ENCODE measurements at places on chromosomes 11 and 22. TPM values are rescaled to one million over a fixed set of nuclear protein-coding genes. Genes with fewer than 3 reads are reported as not detected.

ARHGAP32 gene
- 14.7 TPM for polyA plus RNA-seq

MYEOV gene
- 4.7 TPM for polyA plus RNA-seq

KIRREL3 gene
- polyA plus RNA-seq, result 1.5 TPM

TENM4 gene
- 19.1 TPM for polyA plus RNA-seq

SF3A1 gene
- polyA plus RNA-seq, result 161 TPM

TIGD3 gene
- polyA plus RNA-seq, result 0.89 TPM

MISFA gene
- 14.4 TPM for polyA plus RNA-seq

ABTB2 gene
- polyA plus RNA-seq, result 12.9 TPM

CHID1 gene
- 111 TPM for polyA plus RNA-seq

GRCh38 chr11:2774173-2775082, 74.6 kb upstream of the KCNQ1OT1 start:
- no peak for DNase-seq

DNA sequence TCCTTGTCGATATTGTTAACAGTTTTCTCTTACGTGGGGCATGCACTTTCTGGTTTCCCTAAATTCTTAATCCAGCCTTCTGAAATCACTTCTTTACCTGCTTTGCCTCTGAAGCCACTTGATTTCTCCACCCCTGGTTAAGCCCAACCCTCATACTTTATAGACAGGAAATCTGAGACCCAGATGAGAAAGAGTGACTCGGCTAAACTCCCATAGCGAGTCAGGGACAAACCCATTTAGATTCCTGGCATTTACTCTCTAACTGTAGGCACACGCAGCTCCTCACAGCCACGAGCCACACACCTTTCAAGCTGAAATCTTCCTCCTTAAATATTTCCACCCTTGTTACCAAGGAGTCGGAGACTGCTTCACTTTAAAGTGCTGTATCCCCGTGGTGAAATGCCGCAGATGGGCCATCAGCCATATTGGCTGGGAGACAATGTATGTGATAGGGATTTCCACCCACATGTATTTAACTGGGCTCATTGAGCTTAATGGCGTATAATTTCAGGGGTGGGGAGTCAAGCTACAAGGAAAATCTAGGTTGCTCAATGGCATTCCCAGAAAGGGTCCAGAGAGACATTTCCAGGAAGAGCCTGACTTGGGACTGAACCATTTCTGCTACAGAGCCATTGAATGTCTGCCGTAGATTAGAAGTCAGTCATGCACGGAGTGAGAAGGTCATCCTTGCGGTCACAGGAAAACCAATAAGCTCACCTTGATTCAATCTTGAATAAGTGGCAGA, 49.9 kb upstream of the GRK3 start:
- no peak for DNase-seq

GRCh38 chr11:124301548-124301947, 12.2 kb downstream of the OR8D1 start:
- no peak for DNase-seq

DNA sequence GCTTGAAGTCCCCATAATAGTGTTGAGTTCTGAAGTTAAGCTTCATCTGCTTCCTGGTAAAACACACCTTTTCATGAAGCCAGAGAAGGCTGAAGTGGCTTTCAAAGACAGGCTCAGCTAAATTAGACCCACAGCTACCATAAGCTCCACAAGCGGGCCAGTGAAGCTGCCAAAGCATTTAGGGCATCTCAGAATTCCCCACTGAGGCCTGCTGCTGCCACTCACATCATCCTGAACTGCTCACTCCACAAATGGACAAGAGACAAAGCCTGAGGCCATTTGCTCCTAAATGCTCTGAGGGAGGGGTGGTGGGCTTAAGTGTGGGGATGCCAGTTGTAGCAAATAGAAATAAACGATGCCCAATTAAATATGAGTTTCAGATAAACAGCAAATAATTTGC, 14.6 kb downstream of the CCDC83 start:
- no peak for DNase-seq

- DNase-seq, result no peak
These were observed 1.3 kb upstream of the DKK3 start for GRCh38 chr11:12009617-12010321.

- no peak for DNase-seq
These were observed 18.6 kb downstream of the GLYATL1 start for GRCh38 chr11:58957922-58958321.

- no peak for DNase-seq
These were observed 7.5 kb downstream of the ALG8 start for GRCh38 chr11:78131956-78132355.

- DNase-seq, result peak; percentile 32
These were observed 131.7 kb downstream of the TBC1D22A start for GRCh38 chr22:46894081-46894671.

GRCh38 chr11:113928311-113928710, 23.7 kb downstream of the HTR3B start:
- DNase-seq, result no peak

DNA sequence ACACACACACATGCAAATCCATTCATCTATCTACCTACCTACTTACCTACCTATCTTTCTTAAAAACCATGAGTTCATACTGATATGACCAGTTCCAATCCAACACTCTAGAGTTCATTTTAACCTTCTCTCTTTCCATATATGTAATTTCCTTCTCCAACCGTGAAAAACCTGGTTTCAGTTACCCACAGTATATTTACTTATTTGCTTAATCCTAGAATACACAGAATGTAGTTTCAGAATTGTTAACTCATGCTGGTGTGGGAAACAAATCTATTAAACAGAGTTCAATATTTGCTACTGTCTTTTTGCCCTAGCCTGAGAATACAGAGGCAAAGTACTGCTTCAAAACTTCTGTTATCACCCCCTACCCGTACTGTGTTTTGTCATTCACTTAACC, 101.3 kb downstream of the RRM1 start:
- no peak for DNase-seq

GRCh38 chr11:45355706-45356041, 69.5 kb upstream of the SYT13 start:
- no peak for DNase-seq

DNA sequence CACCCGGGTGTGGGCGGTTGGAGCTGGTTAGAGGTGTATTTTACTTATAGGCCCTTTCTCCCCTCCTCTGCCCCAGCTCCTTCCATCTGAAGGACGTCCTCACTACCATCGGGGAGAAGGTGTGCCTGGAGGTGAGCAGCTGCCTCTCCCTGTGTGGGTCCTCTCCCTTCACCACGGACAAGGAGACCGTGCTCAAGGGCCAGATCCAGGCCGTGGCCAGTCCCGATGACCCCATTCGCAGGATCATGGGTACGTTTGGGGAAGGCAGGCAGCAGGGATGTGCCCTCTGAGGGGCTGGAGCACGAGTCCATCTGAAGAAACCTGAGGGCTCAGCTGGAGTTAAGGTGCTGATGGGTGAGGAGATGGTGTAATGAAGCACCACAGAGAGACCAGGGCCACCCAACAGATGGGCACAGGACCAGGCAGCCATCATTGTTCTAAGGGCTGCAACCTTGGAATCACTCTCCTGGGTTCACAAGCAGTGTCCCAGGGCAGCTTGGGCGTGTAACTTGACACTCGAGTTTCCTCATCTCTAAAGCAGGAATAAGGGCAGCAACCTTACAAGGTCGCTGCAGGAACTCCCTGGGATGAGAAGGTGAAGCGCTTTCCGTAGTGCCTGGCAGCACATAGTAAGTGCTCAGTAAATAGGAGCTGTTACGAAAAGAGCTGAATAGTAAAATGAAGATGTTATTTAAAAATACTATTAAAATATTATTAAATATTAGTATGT, 29.4 kb downstream of the TCP11L1 start:
- no peak for DNase-seq

DNA sequence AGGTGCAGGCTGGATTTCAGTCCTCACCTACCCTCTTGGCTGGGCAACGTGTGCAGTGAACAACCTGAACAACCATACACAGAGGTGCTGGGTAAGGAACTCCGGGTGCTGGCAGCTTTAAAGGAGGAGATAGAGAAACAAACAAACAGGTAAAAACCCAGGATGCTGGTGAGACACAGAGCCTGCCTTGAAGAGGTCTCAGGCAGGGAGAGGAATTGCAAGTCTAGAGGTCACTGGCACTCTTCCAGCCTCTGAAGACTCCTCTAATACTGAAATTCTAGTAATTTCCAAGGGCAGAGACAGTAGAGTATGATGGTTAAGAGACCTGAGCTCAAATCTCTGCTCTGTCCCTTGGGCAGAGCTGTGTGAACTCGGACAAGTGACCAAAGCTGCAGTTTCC, 192.5 kb downstream of the CEP164 start:
- DNase-seq, result no peak

GRCh38 chr11:64969209-64969608, 2.7 kb downstream of the MAJIN start:
- DNase-seq, result no peak

DNA sequence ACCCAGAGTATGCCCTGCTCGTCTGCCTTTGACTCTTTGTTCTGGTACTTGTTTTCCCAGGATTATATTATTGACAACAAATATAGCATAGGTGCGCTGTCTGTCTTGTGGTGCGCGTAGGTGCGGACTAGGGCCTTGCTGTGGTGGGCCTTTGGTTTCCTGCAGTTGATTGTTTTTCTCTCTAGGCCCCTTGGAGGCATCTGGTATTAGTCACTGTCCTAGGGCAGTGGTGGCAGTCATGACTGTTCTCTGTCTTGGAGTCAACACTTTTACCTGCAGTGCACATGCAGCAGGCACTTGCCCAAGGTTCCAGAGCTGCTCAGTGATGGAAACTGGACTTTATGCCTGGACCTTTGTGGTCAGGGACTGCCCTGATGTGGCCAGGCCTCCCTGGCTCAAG, 18.6 kb downstream of the PPP6R2 start:
- DNase-seq, result no peak

DNA sequence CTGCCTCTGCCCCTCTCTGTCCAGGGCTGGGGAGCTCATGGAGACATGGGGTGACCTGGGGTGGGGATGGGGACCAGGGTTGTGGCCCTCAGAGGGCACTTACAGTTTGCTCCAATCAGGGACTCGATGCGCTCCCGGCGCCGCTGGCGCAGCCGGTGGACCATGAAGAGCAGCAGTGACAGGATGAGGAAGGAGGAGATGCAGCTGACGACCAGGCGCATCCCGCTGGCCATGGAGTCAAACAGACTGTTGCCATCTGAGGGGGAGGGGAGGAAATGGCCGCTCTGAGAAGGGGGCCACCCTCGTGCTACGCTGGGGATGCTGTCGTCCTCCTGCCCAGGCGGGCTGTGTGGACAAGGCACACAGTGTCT, 80.5 kb downstream of the DGCR2 start:
- DNase-seq, result no peak

DNA sequence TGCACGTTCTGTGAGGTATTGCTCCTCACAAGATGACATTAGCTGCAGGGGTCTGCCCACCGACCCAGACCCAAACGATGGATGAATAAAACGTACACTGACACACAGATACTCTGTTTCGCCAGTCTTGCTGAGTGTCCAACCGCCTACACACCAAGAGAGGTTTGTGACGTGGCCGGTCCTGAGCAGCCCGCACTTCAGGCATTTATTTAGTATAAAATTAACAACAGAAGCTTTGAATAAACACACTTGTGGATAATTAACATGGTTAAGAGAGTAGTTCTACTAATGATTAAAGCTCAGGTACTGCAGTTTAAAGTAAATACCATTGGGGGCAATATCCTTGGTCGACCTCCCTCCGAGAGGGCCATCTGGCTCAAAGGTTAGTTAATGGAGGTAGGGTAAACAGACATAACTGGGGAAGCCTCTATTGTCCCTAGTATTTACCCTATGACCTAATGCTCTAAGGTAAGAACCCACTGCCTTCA, 75.7 kb downstream of the CCDC83 start:
- DNase-seq, result no peak

GRCh38 chr11:18374956-18375355, 19.4 kb upstream of the LDHA start:
- DNase-seq, result no peak

GRCh38 chr11:26985943-26986342, 8.0 kb upstream of the FIBIN start:
- DNase-seq, result no peak

DNA sequence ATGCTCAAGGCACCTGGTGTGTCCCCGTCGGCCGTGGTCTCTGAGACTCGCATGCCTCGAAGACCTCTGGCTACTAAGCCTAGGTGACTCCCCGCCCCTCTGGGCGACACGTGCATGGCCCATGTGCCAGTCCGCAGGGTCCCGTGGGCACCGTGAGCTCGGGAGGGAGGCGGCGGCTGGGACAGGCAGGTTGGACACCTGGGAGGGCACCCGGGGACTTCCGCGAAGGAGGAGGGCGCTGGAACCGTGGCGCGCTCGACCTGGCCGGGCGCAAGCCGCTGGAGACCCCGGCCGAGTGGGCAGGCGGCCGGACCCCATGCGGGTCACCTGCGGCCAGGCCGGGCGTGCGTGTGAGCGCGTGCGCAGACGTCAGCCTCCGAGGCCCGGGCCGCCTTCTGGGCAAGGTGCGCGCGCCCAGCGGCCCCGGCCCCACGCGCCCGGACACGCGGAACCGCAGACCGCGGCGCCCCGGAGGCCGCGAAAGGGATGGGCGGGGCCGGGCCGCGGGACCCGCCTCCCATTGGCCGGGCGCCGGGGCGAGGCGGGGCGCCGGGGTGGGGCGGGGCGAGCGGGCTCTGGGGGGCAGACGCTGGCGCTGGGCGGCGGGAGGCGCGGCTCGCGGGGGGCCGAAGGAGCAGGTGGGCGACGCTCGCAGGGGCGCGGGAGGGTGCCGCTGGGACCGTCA, 579 bp upstream of the RASD2 start:
- no peak for DNase-seq

- no peak for DNase-seq
These were observed 4.6 kb downstream of the AP5B1 start for GRCh38 chr11:65776196-65776595.

DNA sequence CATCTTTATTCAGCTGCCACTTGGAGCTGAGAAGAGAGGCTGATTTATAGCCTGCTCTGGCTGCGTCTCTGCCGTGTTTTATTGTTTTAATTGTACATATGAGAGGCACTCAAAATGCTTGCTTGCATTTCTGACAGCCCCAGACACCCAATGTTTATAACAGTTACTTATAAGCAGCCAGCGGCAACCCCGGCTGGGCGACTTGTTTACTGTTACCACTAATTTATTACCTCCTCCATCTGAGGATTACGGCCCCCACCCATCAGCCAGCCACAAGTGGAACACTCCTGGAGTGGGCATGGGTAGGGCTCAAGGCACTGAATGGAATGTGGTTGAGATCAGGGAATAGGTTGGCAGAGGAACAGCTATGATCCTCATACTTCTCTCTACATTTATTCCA, 61.2 kb downstream of the CLPB start:
- no peak for DNase-seq

DNA sequence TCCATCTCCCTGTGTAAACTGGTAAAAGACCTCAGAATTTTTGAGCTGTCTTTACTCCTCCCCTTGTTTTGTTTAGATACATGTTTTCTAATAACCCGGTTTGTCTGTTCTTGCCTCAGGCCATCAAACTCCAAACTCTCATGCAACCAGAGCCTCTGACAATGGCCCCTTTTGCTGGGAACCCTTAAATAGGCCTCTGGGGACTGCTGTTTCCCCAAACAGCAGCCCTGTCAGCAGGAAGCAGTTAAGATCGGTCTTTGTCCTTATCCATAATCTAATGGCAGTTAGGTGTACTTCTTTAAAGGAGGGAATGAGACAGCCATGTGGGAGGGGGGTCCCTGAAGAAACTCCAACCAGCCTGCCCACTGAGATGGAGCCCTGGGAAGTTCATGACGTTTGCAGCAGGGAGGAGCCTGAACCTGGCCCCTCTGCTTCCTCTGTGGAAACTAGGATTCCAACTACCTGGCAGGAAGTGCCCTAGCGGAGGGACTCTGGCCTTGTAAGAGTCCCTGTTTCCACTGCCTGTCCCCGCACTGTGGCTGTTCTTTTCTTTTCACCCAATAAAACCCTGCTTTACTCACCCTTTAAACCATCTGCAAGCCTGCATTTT, 1354.4 kb downstream of the LRRC4C start:
- DNase-seq, result no peak

Data from left renal cortex interstitium (tissue), 4 donors.